Uterus (tissue), 4 donors: ENCODE measurements at places on chromosomes 16 and 17.
A peak's percentile ranks its signal among the peaks of the same experiment; 100 is the strongest.

GRCh38 chr17:50871364-50871763 lies 5.2 kb upstream of the TOB1 start:
- no peak for DNase-seq
- H3K27me3 ChIP-seq: no peaks in the 10 kb centered on the region
- no peaks in the 10 kb centered on the region for H3K4me1 ChIP-seq
- no peaks in the 10 kb centered on the region for H3K36me3 ChIP-seq

- no peak overlapping the region for H3K4me3 ChIP-seq
- DNase-seq: no peak
- H3K27me3 ChIP-seq: no peaks in the 10 kb centered on the region
- H3K36me3 ChIP-seq: no peaks in the 10 kb centered on the region
- H3K27ac ChIP-seq: no peak overlapping the region
Measured at GRCh38 chr16:11833951-11834695, 17.2 kb downstream of the RSL1D1 start.

GRCh38 chr16:21997697-21998480 lies 3.0 kb downstream of the PDZD9 start:
- H3K4me3 ChIP-seq: no peak overlapping the region
- H3K27ac ChIP-seq: peak overlapping the region; percentile 31
- H3K27me3 ChIP-seq: no peaks in the 10 kb centered on the region
- no peak for DNase-seq

DNA sequence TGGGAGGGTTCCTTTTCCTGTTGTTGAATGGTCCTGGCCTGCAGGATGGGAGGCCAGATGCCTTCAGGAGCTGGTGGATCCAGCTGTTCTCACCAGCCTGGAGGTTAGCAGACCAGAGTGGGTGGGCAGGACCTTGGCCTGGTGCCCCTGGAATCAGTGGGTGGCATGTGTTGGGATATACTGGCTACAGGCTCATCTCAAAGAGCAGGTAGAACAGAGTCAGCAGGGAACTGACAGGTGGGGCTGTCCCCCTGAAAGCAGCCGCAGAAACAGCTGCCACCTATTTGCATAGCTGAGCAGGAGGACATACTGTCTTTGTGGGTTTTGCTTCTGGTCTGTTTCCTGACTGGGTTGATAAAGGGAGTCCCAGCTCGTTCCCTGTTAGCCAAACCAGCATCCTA lies 144.1 kb downstream of the RAB11FIP4 start:
- no peaks in the 10 kb centered on the region for H3K4me1 ChIP-seq
- H3K27ac ChIP-seq: no peak overlapping the region
- no peaks in the 10 kb centered on the region for H3K36me3 ChIP-seq
- H3K4me3 ChIP-seq: no peak overlapping the region
- H3K27me3 ChIP-seq: no peaks in the 10 kb centered on the region
- DNase-seq: no peak

- H3K27me3 ChIP-seq: no peaks in the 10 kb centered on the region
- H3K36me3 ChIP-seq: no peaks in the 10 kb centered on the region
- H3K4me1 ChIP-seq: no peaks in the 10 kb centered on the region
- peak; percentile 84 for DNase-seq
Measured at GRCh38 chr17:45277216-45277849, 15.4 kb upstream of the SPATA32 start.

- no peaks in the 10 kb centered on the region for H3K27me3 ChIP-seq
- H3K4me1 ChIP-seq: peaks cover 6% of the 10 kb centered on the region
- no peak overlapping the region for H3K27ac ChIP-seq
- no peak overlapping the region for H3K4me3 ChIP-seq
- no peaks in the 10 kb centered on the region for H3K36me3 ChIP-seq
Measured at GRCh38 chr16:25108054-25108453, 3.5 kb upstream of the LCMT1 start.

GRCh38 chr16:10865991-10866966 lies 10.7 kb upstream of the CIITA start:
- no peaks in the 10 kb centered on the region for H3K4me1 ChIP-seq
- H3K27ac ChIP-seq: no peak overlapping the region
- H3K36me3 ChIP-seq: no peaks in the 10 kb centered on the region
- H3K4me3 ChIP-seq: no peak overlapping the region
- H3K27me3 ChIP-seq: no peaks in the 10 kb centered on the region
- DNase-seq: no peak

- H3K27ac ChIP-seq: no peak overlapping the region
- H3K4me1 ChIP-seq: no peaks in the 10 kb centered on the region
- no peak overlapping the region for H3K4me3 ChIP-seq
- H3K36me3 ChIP-seq: no peaks in the 10 kb centered on the region
Measured at GRCh38 chr16:9297437-9298113, 206.1 kb downstream of the HAPSTR1 start.
